Stimulated activated CD8-positive, alpha-beta memory T cell treated with anti-CD3 and anti-CD28 coated beads, Interleukin-4, amount 100 ng/mL, for 24 hours (primary cell): ENCODE measurements at places on chromosomes 16 and 17.

GRCh38 chr17:60154616-60155426, 5.0 kb downstream of the CA4 start:
- DNase-seq = no peak

DNA sequence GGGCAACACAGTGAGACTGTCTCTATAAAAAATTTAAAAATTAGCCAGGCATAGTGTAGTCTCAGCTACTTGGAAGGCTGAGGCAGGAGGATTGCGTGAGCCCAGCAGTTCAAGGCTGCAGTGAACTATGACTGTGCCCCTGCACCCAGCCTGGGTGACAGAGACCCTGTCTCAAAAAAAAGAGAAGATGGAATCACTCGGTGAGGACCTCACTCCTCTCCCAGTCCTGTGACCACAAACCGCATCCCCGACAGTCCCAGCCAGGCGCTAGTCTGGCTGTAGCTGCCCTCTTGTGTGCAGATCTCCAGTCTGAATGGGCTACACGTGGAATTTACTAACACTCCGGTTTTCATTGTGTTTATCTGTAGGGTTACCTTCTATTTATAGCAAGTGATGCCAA, 11.1 kb downstream of the DEXI start:
- DNase-seq = no peak

- DNase-seq = no peak
These were observed 161.0 kb downstream of the CBLN1 start for GRCh38 chr16:49120631-49121030.

- no peak for DNase-seq
These were observed 18.3 kb downstream of the NUP93 start for GRCh38 chr16:56748191-56748590.

- no peak for DNase-seq
These were observed 28.5 kb upstream of the MEAK7 start for GRCh38 chr16:84532855-84533486.
